Fibroblast of gingiva (primary cell): ENCODE measurements at places on chromosomes 13 and 19.
A peak's percentile ranks its signal among the peaks of the same experiment; 100 is the strongest.

- DNase-seq, result no peak
Measured at GRCh38 chr13:97318532-97318931, 96.4 kb downstream of the MBNL2 start.

- no peak for DNase-seq
Measured at GRCh38 chr13:39411511-39411910, 191.5 kb downstream of the LHFPL6 start.

- DNase-seq, result no peak
Measured at GRCh38 chr13:31912647-31913401, 118.8 kb upstream of the FRY start.

DNA sequence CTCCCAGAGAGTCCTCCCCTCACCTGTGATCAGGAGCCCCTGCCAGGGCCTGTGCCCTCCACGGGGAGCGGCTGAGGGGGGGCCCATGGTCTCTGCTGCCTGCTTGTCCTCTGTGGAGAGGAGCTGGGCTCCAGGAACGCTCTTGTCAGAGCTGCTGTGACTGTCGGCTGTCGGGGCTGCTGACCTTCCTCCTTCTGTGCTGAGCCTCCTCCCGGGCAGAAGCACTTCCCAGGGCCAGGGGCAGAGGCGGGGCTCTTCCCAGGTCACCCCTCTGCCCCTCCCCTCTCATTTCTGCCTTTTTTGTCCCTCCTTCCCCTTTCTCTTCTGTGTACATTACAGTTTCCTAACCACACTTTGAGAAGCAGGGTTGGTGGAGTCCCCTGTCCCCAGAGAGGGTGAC is at the start of gene CEACAM4:
TSS of gene CEACAM4 (minus strand) at position 198 of the 400 bp plus-strand sequence. CDS start at position 87, 111 bp downstream.
- DNase-seq, result no peak

GRCh38 chr19:8731428-8732169 is 10.2 kb downstream of the OR2Z1 start:
- DNase-seq, result no peak

DNA sequence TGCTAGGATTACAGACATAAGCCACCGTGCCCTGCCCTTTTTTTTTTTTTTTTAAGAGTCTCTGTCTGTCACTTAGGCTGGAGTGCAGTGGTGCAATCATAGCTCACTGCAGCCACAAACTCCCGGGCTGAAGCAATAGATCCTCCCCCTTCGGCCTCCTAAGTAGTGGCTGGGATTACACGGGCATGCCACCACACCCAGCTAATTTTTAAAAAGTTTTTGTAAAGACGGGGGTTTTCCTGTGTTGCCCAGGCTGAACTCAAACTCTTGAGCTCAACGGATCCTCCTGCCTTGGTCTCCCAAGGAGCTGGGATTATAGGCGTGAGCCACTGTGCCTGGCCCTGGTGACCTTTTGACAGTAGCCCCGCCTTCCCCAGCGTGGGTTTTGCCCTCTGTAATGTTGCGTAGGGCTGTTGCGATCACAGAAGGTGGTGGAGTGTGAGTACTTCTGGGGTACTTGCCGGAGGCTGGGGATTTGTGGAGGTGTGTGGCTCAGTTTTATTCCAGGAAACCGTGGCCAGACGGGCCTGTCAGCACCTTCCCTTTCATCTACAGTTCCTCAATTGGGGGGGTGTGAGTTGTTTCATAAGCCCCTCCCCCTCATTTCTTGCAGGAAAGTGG is 11.6 kb upstream of the RETN start:
- DNase-seq, result peak; percentile 39
